ENCODE measurements at places on chromosomes 5 and 9. TPM values are rescaled to one million over a fixed set of nuclear protein-coding genes. Genes with fewer than 3 reads are reported as not detected.
A peak's percentile ranks its signal among the peaks of the same experiment; 100 is the strongest.

DNA sequence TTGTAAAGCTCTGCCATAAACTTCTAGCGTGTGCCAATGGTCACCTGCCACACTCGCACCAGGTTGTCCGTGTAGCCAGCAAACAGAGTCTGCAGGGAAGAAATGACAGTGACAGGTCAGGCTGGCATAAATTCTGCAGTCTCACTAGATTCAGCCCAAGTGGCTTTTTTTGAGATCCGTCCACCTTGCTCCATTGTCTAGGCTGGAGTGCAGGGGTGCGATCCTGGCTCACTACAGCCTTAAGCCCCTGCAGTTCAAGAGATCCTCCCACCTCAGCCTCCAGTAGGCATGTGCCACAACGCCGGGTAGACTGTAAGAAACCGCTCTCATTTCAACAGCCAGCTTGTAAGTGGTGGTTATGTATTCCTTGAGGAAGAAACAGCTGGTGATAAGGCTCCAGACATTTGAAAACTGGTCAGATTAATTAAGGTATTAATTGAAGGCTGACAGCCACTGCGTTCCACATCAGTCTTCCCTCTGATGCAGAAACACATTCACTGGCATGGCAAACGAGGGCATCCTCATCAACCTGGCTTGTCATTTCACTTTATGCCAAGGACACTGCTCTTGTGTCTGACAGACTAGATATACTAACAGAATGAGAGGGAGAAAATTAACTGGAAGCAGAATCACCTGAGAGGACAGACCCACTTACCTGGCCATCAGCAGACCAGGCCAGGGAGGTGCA is 6.6 kb downstream of the RACK1 start:
- DNase-seq: no peak

The GOLM1 gene
- total RNA-seq: 66.3 TPM

GRCh38 chr5:101103874-101104273 is 200.8 kb upstream of the ST8SIA4 start:
- DNase-seq: no peak

The SEC16A gene
- total RNA-seq: 20.7 TPM

DNA sequence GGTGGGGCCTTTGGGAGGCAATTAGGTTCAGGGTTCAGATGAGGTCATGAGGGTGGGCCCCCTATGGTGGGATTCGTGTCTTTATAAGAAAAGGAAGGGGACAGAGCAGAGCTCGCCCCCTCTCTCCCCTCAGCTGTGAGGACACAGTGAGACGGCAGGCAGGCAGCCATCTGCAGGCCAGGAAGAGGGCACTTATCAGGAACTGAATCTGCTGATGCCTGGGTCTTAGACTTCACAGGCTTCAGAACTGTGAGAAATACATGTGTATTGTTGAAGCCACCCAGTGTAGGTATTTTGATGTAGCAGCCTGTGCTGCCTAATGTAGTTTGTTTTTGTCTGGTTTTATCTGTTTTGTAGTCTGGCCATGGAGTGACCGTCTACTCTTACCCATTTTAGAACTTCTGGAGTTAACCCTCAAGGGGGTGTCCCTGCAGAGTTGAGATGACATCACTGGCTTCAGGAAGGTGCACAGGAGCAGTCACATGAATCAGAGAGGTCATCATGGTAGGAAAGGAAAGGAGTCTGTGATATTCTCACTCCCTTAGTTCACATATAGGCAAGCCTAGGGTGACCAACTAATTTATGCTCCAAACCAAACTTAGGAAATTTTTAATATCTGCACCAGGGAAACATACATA is 71.0 kb downstream of the LRRC70 start:
- no peak for DNase-seq

DNA sequence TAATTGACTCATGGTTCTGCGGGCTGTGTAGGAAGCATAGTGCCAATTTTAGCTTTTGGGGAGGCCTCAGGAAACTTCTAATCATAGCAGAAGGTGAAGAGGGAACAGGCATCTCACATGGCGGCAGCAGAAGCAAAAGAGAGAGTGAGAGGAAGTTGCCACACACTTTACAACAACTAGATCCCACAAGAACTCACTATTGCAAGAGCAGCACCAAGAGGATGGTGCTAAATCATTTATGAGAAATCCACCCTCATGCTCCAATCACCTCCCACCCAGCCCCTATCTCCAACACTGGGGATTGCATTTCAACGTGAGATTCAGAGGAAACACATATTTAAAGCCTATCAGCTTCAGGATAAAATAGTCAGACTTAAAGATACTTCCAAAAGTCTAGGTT is 36.1 kb upstream of the LPAR1 start:
- DNase-seq: no peak

GRCh38 chr9:82334286-82334685 is 345.7 kb downstream of the SPATA31D1 start:
- DNase-seq: peak; percentile 42

DNA sequence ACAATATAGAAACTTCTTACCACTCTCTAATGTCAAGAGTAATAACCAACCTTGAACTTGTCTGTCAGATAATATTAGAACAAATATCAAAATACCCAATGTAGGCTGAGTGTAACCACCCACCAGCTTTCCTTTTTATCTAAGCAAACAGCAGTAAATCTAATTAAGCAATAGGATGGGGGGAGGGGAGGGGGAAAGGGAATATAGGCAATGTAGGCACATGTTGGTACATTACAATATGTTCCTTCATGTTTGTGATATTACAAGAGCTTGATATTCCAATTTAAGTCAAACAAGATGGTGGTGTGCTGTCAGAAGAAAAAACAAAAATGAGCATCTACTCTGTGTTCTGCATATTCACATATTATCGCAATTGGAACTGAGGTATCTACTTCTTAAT is 158.2 kb downstream of the DENND1A start:
- no peak for DNase-seq

DNA sequence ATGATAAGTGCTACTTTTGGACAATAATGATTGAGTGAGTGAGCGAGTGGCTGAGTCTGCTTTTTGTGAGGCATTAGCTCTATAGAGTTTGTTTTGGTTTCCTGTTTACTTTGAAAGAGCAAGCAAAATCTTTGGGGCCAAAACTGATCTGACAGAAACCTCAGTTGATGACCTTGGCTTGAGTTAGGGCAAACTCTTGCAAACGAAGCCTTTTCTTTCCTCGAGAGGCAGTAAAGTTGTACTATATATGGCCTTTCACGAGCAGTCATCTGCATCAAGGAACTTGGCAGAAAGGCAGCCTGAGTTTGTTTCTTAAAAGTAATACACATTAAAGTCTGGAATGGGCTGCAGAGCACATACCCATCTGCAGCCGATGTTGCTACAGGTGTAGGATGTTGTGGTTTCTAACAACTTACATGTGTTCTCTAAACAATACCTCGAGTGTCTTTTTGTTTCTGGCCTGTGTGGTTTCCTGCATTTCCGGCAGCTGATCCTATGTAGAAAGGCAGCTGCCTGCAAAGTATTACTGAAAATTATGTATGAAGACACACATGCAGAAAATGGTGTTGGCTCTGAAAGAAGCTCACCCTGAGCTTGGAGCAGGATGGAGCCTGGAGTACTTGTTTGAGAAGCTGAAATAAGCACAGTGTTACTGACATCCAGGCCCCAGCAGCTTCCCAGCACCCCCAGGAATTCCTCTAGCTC is 60.8 kb downstream of the FOXD1 start:
- peak; percentile 40 for DNase-seq

The SLC23A1 gene
- not detected for total RNA-seq

GRCh38 chr9:9392755-9393154 is 1220.0 kb downstream of the PTPRD start:
- no peak for DNase-seq

DNA sequence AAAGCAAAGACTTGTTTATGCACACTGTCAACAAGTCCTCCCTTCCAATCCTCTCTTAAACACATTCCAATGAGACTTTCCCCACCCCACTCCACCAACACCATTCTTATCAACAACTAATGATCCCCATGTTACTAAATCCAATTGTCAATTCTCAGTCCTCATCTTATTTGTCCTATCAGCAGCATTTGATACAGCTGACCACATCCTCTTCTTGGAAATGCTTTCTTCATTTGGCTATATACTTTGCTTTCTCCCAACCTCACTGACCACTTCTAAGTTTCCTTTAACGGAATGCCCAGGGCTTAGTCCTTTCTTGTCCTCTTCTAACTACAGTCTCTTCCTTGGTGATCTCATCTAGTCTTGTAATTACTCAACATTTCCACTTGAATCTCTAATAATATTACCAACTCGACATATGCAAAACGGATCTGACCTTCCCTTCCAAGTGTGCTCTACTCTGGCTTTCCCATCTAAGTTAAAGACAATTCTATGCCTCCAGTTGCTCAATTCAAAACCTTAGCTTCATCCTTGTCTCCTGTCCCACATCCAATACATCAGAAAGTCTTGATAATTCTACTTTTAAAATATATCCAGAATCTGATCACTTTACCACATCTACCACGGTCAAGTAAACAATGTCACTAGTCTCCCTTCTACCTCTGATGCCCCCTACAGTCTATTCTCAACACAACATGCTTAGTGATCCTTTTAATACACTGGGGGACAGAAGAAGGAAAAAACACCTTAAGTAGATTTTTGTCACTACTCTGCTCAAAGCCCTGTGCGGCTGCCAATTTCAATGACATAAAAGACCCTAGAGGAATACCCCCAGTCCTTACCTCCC is 25.5 kb downstream of the AGTPBP1 start:
- DNase-seq: peak; percentile 11

GRCh38 chr5:89127191-89127590 is 244.2 kb upstream of the MEF2C start:
- no peak for DNase-seq

DNA sequence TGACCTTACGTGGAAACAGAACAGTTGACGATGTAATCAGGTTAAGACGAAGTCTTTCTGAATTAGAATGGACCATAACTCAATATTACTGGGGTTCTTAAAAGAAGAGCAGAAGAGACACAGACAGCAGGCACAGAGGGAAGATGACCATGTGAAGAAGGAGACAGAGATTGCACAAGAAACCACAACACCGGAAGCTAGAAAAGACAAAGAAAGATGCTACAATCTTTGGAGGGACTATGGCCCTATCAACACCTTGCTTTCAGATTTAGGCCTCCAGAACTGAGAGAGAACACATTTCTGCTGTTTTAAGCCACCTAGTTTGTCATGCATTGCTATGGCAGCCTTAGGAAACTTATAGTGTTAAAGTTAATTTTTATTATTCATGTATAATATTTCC is 27.1 kb downstream of the CDH9 start:
- peak; percentile 3 for DNase-seq

GRCh38 chr5:61167382-61167781 is 5.1 kb upstream of the SMIM15 start:
- peak; percentile 54 for DNase-seq

The EPB41L4A gene
- not detected for total RNA-seq

The ADCY2 gene
- total RNA-seq: not detected

DNA sequence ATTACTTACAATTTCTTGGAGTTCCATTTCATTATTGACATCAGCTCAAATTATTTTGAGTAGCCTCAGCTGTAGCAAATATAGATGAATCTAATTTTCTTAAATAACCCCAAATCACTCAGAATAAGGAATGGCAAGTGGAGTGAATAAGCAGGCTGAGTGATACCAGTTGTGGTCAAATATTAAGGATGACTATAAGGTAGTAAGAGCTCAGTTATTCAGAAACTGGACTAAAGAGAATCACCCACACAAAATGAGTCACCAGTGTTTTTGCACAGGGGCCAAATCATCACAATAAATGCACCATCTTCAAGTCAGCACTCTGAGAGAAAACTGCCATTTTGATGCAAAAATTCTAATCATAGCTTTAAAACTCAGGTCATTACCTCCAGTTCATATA is 128.9 kb upstream of the TARS1 start:
- DNase-seq: peak; percentile 97

- peak; percentile 31 for DNase-seq
Measured at GRCh38 chr9:136965771-136966484, 11.4 kb upstream of the PTGDS start.

GRCh38 chr9:113738496-113738892 is 137.6 kb upstream of the ZNF618 start:
- DNase-seq: peak; percentile 19

DNA sequence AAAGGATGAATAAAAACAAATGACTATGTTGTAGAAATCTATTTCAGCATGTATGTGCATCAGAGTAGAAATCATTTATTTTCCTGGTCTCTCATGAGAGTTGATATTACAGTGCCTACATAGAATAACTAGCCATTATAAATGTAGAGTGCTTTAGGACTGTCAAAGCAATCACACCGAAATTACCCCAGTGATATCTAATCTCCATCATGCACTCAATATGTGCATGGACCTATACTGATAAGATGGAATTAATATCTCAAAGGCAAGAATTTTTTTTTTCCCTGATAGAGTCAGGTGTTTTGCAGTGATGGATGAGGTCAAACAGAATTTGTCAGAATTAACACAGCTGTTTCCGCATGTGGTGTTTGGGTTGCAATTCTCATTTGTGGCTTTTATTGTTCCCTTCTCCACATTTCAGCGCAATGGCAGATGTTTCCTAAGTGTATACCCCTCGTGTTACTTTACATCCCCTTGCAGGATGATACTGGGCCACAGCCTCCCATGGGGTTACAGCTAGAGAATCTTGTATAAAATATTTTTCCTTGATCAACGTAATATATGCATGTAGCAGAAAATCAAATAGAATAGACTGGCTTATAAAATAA is 298.8 kb downstream of the RASEF start:
- no peak for DNase-seq

- DNase-seq: no peak
Measured at GRCh38 chr5:3535414-3536211, 60.0 kb upstream of the IRX1 start.

DNA sequence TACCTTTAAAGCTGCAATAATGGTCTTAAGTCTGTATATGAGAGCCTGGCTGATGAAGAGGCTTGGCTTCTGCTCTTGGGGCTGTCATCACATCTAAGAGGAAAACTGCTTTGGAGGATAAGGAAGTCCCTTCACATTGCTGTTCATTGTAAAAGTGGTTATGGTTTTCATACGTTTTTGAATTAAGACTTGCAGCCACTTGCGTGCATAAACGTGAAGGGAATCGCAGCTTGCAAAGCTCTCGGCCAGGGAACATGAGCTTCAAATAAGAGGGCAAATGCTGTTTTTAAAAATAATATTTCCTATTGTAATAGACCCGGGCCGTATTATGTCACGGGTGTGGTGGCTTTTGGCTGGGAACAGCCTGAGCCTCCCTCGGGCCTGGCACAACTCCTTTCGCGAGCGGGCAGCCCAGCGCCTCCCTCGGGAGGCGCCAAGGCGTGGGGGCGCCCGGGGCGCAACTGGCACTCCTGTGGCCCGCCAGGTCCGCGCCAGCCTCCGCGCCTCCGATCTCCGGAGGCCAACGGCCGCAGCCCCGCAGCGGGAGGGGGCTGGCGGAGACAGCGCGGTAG is 538 bp upstream of the ARHGEF28 start:
- no peak for DNase-seq

The C7 gene
- 0.84 TPM for total RNA-seq

The GARNL3 gene
- 5.9 TPM for total RNA-seq

The CKS2 gene
- total RNA-seq: 574 TPM

- DNase-seq: peak; percentile 29
Measured at GRCh38 chr5:138096363-138096762, 12.5 kb downstream of the WNT8A start.

- DNase-seq: no peak
Measured at GRCh38 chr5:79521156-79521555, 7.2 kb upstream of the HOMER1 start.
